A673 (cell line): ENCODE measurements at places on chromosomes 2 and 18.

DNA sequence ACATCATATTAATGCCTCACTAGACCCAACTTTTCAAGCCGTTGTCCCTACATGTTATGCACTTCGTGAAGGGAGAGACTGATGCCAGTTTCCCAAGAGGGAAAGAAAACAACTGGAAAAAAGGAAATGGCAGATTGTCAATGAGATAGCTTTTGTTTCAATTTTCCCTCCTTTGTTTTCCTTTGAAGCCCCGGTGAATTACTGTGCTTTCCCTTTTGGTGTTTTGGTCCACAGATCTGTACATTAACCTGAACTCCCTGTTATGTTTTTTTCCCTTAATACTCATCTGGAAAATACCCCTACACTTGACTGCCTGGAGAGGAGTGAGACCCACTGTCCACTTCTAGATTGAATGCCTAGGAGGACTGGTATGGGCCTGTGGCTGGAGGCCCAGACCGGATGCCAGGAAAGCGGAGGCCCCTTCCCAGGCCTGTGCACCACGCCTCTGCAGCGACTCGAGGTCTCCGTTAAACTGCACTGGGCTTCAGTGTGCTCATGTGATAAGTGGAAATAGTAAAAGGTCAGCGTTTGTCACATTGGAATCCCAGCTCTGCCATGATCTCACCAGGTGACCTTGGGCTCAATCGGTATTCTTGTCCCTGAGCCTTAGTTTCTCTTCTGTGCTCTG is 106.4 kb downstream of the GATA6 start:
- no peak for DNase-seq

DNA sequence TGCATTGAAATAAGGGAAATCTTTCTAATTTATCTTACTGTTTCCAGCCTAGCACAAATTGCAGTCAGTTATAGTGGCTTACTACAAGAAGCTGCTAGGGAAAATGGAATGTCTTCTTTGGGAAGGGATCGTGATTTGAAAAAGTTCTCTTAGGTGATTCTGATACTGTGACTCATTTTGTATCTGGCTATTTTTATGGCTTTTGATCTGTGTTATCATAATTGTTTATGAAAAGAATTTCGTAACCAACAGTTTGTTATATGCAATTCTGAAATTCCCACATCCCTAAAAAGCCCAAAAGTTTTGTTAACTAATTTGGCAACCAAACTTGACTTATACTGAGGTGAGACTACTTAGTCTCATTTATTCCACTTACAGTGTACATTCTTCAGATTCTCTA is 12.4 kb downstream of the PTPN4 start:
- no peak for DNase-seq

DNA sequence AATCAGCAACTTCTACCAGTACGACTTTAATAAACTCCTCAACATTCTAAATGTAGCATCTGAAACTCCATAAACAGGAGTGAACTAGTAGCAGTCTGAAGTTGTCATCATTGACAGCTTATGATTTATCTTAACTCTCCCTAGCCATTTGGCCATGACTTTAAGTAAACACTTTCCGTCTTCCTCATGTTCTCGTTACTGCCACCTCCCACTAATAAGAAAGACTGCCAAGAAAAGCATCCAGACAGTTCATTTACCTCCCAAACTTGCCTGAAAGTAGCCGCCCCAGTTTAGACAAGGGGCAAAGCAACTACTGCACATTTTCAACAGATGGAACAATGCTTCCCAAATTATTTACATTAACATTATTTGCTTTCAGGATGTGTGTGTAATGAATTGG is 287.5 kb downstream of the OSR1 start:
- no peak for DNase-seq

- DNase-seq: peak; percentile 83
These were observed 9.0 kb downstream of the DTNB start for GRCh38 chr2:25664183-25664964.

DNA sequence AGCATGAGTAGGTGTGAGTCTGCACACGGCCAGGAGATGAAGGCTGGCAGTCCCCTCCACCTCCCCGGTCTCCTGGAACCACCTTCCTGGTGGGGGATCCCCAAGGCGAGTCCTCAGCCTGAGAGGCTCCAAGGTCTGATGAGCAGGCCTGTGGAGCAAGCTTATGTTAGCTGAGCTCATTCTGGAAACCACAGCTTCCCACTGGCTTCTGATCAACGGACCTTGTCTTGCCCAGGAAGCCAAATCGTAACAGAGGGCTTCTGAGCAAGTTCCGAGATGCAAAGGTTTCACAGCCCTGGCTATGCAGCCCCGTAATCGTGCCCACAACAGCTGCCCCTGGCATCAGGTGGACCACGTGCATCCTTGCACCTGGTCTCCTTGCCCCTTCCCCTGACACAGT is 28.8 kb upstream of the GPR55 start:
- DNase-seq: no peak

DNA sequence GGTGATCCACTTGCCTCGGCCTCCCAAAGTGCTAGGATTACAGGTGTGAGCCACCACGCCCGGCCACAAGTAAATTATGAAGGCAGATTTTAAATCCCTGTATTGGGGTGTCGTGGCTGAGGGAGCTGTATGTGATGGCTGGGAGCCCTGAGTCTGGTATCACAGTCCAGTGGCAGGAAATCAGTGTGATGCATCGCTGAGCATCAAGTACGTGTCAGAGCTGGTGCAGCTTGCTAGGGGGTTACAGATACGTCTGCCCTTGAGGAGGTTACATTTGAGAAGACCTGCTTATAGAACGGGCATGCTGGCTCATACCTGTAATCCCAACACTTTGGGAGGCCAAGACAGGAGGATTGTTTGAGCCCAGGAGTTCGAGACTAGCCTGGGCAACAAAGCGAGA is 4.3 kb downstream of the ENOSF1 start:
- no peak for DNase-seq

- peak; percentile 91 for DNase-seq
These were observed 2.4 kb downstream of the CFLAR start for GRCh38 chr2:201118121-201118960.

DNA sequence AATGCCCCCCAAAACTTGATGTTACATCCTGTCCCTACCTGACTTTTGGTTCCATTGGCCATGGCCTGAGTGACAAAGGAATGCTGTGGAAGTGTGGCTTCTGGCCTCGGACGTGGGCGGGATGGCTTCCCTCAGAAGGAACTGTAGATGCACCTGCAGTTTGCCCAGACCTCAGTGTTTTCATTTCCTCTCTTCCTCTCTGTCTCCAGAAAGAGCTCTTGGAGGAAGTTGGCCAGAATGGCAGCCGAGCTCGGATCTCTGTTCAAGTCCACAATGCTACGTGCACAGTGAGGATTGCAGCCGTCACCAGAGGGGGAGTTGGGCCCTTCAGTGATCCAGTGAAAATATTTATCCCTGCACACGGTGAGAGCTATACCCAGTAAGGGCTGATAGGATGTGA is 61.0 kb upstream of the TMEM87B start:
- no peak for DNase-seq

DNA sequence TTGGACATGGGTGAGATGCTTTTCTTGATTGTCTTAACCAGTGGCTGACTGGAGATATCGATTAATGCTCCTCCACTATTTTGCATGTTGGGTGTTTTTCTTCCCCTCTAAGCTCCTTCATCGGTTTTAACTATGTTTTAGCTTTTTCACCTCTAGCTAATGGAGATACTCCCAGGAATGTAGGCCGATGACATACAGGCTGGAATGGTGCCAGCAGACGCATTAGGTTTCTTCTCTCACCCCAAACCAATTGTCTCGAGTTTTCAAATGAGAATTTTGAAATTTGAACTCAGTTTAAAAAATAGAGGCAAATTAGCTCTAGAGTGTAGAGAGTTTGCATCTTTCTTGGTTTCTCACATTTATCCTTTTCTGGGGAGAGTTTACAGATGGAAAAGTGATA is 247.6 kb downstream of the RPRM start:
- DNase-seq: peak; percentile 12

- DNase-seq: no peak
These were observed 3.9 kb downstream of the TAF1B start for GRCh38 chr2:9847140-9847539.

DNA sequence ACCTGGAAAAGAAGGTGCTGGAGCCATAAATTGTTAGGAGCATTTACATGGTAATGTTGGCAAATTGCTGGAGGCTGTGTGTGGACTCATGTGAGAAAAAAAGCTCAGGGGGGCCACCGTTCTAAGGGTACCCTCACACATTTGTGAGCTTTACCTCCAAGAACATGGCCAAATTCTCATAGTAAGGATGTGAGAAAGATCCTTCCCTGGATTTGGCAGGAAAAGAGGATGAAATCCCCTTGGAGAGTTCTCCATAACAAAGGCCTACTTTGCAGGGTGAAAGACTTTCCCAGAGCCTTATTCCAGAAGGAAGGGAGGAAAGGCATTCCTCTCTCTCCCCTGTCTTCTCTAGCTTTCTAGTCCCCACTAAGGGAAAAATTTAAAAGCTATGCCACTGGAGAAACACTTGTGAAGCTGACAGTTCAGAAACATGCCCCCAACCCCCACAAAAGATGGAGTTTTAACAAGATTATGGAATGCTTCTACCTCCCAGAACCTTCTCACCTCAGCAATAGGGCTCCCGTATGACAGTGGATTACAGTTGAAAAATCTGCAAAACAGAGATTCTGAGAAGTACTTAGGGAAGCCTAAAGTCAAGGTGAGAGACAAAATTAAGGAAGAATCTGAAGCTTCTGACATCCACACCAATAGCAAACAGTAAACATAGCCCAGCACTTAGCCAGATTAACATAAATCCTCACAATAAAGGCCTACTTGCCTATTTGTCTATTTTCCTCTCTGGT is 20.2 kb upstream of the ERMN start:
- no peak for DNase-seq

- DNase-seq: no peak
These were observed 8.2 kb downstream of the PLCD4 start for GRCh38 chr2:218615868-218616315.

GRCh38 chr18:59705145-59705544 is 7.9 kb upstream of the CCBE1 start:
- DNase-seq: no peak

GRCh38 chr18:5630057-5630899 is 86.5 kb upstream of the EPB41L3 start:
- peak; percentile 69 for DNase-seq

GRCh38 chr18:13320891-13321425 is 102.4 kb downstream of the LDLRAD4 start:
- no peak for DNase-seq

GRCh38 chr2:48009256-48009655 is 103.0 kb upstream of the FBXO11 start:
- no peak for DNase-seq

GRCh38 chr2:85791704-85792565 is 38.1 kb downstream of the ATOH8 start:
- no peak for DNase-seq

DNA sequence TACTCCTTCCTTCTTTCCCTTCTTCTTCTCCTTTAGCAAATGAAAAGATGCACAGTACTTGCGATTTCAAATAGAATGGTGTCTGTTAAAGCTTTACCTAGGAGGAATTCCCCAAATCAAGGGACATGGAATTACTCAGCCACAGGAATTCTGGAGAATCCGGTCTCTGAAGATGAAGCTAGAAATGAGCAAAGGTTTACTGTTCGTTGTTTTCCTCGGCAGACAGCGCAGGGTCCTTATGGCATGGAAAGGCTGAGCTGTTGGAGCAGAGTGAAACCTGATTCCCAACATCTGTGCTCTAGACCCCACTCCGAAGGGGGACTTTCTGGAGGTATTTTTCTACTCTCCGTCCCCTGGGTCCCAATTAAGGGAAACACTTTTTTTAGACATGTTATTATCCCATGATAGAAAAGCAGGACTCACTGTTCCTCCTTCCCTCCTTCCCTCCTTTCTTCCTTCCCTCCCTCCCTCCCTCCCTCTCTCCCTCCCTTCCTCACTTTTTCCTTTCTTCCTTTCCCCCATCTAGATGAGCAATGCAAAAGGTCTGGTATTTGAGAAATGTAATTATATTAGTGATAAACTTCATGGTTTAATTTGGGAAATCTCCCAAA is 47.1 kb downstream of the CDCA7 start:
- peak; percentile 9 for DNase-seq

DNA sequence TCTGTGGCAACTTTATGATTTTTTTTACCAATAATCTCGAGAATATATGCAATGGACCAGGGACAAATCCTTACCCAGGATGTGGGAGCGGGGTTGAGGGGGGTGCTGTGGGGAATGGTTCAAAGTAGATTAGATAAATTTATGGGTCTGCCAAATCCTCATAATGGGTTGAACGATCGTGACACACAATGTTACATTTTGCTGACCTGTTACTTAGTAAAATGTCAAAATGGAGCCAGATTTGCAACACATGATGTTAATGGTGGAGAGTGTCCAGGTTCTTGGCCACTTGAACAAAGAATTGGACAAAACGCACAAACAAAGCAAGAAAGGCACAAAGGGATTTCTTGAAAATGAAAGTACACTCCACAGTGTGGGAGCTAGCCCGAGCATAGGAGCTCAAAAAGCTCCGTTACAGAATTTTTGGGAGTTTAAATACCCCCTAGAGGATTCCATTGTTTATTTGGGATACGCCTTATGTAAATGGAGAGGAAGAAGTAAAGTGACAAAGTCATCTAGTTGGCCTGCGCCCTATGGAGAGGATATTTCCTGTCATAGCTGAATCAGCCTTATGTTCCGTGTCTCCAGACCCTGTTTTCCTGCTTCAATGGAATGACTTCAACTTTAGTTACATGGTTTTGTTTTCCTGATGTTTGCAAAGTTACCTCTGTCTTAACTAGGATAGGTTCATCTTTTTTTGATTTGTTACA is 776.0 kb downstream of the DCC start:
- peak; percentile 80 for DNase-seq

DNA sequence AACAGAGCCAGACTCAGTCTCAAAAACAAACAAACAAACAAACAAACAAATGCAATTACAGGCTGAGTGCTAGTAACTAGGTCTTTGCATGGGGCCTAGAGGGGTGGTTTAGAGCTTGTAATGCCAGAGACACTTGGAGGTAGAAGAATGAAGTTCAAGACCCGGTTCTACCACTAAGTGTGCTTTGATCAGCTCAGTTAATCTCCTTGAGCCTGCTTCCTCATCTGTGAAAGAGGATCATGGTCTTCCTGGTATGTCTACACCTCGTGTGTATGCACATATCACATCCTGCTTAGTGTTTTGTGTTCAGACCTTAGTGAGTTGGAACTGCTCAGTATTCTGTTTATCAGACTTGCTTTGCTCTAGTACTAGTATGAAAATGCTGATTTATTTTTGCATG is 4.8 kb upstream of the ATP6V1C2 start:
- DNase-seq: no peak
